ENCODE measurements at places on chromosomes 6 and 20.

- no peak for DNase-seq
Observed at GRCh38 chr6:148790817-148791216, 44.0 kb downstream of the UST start.

DNA sequence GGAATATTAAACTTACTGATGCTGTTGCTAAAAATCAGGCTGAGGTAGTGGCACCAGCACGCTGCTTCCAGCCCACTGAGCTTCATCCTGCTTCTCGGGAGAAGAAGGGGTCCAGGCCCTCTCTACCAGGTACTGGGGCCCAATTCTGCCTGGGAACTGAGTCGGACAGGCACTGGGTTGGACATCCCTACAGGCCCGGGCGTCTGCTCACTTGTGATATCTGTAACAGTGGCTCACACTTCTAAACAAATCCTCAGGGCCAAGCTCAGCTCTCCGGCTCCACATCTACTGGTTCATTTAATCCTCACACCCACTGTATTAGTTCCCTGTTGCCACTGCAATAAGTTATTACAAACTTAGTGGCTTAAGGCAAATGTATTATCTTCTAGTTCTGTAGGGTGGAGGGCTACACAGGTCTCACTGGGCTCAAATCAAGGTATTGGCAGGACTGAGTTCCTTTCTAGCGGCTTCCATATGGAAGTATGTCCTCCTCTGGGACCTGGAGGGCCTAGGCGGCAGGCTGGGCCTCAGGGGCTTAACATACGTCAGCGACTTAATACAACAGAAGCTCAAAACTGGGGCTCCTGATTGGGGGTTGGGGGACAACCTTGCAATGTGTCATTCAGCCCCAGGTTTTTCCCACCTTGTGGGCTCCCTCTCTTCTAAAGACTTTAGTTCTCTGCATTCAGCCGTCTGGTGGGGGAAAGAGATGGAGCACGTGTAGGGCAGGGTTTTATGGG is 1.6 kb upstream of the KCNK15 start:
- no peak for DNase-seq

DNA sequence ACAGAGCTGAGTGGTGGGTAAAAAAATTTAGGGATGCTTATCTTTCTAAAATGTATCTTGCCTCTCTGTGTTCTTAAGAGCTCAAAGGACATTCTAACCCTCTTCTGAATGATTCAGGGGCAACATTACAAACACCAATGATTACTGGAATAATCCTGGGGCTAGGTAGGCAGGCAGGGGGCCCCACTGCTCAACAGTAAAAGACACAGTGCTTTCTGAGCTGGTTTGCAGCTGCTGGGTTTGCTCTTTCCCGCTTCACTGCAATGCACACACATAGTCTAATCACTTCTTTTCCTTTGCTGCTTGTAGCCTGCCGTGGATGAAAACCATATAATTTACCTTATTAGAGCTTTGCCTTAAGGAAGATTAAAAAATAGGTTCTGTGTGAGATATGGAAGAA is 23.9 kb downstream of the CLDN20 start:
- DNase-seq = no peak

DNA sequence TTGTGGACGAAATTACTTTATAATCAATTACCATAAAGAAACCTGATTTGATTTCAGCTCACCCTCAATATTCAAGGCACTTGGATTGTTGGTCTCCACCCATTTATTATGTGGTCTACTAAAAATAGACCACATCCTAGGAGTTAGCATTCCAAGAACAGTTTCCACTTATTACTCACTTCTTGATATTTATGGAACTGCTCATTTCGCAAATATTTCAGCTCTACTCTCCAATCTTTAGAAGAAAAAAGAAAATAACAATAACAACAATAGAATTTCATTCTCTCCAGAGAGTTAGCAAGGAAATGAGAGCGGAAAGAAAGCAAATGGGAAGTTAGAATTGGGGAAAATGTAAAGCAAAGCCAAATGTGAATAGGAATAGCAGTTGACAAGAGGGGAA is 26.2 kb upstream of the HDAC2 start:
- DNase-seq = peak; percentile 92

DNA sequence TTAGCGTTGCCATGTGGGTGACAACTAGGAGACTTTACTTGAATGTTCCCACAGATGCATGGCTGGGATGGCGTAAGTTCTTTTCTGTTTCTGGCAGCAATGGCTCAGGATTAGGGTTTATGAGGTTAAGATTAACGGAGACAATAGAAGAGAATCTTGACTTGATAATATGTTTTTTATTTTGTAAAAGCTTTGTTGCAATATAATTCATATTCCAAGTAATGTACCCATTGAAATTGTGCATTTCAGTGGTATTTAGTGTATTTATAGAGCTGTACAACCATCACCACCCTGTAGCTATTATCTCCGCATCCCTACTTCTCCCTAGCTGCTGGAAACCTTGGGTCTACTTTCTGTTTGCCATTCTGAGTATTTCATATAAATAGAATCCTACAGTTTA is 349.2 kb downstream of the UTRN start:
- DNase-seq = no peak

- DNase-seq = no peak
Observed at GRCh38 chr20:14727485-14728150, 390.2 kb upstream of the FLRT3 start.

GRCh38 chr6:90162648-90163387 is 133.8 kb downstream of the BACH2 start:
- DNase-seq = no peak

- DNase-seq = no peak
Observed at GRCh38 chr6:17161076-17161475, 59.2 kb downstream of the STMND1 start.

DNA sequence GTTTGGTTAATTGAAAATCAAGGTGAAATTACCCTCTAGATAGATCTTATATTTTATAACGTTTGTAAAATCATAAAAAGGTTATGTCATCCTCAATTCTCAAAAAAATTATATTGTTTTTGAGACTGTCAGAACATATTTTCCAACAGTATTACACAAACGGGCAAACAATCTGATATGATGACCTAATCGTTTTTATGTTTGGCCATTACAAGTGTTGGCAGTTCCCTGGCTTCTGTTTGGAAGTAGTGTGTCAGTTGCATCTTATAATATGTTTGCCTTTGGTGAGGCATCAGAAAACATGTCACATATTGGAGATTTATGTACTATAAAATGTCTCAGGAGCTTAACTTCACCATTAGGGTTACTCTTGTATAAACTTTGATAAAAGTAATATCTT is 308.1 kb upstream of the EPHA7 start:
- DNase-seq = no peak

GRCh38 chr6:56507517-56507916 is 135.2 kb downstream of the DST start:
- DNase-seq = no peak

- no peak for DNase-seq
Observed at GRCh38 chr6:40678941-40679340, 91.8 kb upstream of the LRFN2 start.

DNA sequence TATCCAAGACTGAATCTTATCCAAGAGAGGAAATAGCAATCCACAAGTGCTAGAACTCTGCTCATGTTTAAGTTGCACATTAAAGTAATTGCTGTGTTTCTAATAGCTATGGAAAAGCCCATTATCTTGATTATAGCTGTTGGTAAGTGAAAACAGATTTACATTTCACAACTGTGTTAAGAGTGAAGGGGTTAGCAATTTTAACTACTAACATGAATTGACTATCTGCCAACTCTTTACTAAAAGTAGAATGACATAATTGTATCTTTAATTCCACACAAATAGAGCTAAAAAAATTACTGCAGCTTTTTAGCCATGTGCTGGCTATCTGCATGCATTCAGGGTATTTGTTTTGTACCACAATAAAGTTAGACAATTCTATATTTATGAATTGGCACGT is 277.9 kb upstream of the IRAK1BP1 start:
- DNase-seq = no peak

DNA sequence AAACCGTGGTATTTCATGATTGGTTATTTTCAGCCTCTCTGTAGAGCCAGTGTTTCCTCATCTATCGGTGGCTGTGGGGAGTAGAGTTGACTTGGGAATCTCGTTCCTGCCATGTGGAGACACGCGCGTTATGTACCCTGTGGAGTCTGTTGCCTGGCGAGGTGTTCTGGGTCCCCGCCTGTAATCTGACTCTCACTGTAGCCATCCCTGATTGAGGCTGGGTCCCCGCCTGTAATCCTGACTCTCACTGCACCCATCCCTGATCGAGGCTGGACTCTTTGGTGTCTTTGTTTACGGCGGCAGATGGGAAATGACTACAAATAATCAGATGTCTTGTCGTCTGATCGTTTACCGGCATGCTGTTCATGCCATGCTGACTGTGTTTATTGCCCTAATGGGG is 153.9 kb downstream of the DTNBP1 start:
- DNase-seq = no peak

DNA sequence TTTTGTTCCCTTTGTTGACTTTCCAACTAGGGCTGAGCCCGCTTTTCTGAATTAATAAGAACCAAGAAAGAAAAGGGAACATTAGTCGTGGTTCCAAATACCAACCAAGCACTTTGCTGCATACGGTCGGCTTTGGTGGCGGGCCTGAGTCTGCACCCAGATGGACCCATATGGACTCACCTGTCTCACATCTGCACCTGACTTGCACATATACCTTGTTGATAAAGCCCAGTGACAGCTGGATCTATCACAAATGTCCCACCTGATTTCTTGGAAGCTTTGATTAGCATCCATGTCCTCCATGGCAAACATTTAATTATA is 39.0 kb downstream of the TPD52L1 start:
- DNase-seq = no peak

DNA sequence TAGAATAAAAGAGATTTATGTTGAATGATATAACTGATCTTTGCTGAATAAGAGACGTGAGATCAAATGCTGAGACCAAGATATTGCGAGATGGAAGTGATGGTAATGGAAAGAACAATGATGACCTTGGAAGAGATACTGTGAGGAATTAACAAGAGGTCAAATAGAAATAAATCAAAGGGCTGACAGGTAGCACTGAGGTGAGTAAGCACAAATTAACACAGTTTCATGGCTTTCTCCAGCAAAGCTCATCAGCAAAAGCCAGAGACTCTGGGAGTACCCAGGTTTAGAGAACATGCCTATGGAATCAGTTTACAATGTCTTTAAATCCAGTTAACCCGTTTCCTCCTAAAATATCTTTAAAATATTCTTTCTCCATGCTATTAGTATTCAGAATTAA is 53.3 kb downstream of the POU3F2 start:
- no peak for DNase-seq

- DNase-seq = peak; percentile 97
Observed at GRCh38 chr6:2478200-2478599, 232.8 kb upstream of the GMDS start.

GRCh38 chr6:13076575-13076974 is 251.8 kb downstream of the TBC1D7 start:
- no peak for DNase-seq

- peak; percentile 97 for DNase-seq
Observed at GRCh38 chr20:48295445-48295903, 510.2 kb upstream of the SULF2 start.

GRCh38 chr6:4513561-4513960 is 262.6 kb upstream of the CDYL start:
- DNase-seq = no peak

- DNase-seq = no peak
Observed at GRCh38 chr6:48315051-48315719, 204.2 kb upstream of the PTCHD4 start.

DNA sequence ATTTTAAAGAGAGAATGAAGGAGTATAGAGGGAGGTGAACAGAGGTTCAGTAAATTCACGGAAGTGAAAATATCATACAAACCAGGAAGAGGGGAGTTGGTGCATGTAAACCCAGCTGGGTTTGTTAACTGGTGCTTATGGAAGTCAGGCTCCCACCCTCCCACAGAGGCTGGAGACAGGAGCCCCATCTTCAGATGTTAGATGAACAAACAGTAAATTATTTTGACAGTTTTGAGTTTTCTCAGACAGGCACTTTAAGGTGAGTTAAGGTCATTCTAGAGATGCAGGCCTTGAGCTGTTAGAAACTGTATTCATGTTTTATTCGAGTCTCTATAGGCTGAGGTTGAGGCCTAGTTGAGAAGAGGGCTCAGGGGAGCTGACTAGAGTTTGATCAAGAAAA is 41.8 kb upstream of the FUCA2 start:
- DNase-seq = no peak

GRCh38 chr20:13799040-13799439 is 14.2 kb downstream of the NDUFAF5 start:
- no peak for DNase-seq

DNA sequence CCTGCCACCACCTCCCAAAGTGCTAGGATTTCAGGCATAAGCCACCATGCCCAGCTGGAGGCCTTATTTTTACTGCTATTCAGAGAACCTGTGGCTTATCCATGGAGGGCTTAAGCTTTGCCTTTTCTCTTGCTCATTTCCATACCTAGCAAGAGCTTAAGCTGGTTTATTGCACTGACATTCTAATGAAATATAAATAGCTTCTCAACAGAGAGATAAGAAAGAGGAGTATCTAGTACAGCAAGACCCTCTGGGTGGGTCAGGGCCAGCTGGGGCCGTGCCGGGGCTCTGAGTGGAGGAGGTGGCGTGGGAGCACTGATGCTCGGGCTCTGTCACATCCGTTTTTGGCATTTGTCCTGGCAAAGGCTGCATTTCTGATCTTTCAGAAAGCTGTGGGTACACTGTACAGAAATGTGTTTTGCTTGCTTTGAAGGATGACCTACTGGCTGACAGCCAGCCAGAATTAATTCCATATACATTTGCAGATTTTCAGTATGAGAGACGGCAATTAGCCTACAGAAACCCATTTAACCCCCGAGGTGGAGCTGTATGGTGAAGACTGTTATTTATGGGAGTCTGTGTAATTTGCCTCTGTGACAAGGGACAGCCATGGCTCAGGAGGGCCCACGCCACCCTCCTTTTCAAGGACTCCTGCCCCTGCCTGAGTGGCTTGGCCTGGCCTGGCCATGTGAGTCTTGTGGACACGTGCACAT is 181.6 kb upstream of the AKAP12 start:
- peak; percentile 58 for DNase-seq

DNA sequence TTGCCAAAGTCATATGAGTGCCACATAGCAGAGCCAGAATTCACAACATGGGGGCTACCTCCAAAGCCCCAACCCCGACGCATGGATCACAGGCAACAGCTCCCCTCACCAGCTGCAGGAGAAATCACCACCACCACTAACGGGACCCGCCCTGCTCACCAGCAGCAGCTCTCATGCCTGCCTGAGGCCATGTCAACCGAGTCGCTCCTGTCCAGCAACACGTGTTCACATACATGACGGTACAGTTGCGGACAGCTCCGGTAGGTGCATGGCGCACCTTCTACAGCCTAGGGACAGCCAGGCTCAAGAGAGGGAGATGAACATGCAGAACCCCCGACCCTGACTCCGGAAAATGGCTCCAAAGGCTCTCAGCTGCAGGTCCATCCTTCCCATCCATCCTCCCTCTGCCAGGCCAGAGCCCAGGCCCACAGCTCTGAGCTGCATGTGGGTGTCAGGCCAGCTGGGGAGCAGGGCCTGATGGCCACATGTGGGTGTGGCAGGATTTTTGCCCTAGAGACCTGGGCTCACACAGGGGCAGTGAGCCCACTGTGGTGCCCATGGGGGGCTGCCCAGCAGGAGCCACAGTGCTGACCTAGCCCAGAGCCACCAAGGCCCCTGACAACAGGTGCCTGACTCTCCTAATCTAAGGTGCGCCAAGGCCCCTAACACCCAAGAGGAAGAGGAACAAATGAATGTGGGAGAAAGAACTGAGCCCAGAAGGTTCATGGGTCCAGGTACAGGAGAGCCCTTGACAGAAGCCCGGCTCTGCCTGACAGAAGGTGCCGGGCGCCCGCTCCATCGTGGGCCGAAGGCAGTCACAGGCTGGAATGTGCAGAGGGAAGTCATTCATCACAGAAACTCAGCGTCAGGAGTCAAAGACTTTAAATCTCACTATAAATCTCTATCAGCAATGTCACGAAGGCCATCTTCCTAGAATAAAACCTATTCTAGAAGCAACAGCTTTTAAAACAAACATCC is 10.5 kb downstream of the RPS6KA2 start:
- no peak for DNase-seq
